ENCODE measurements at places on chromosomes 2 and 18. TPM values are rescaled to one million over a fixed set of nuclear protein-coding genes. Genes with fewer than 3 reads are reported as not detected.

The C2orf66 gene
- total RNA-seq: not detected

The EFHD1 gene
- 0.92 TPM for total RNA-seq

The RNF125 gene
- 177 TPM for total RNA-seq

The GKN2 gene
- not detected for total RNA-seq

The ANKAR gene
- total RNA-seq: 9.2 TPM

The PER2 gene
- total RNA-seq: 45.7 TPM

DNA sequence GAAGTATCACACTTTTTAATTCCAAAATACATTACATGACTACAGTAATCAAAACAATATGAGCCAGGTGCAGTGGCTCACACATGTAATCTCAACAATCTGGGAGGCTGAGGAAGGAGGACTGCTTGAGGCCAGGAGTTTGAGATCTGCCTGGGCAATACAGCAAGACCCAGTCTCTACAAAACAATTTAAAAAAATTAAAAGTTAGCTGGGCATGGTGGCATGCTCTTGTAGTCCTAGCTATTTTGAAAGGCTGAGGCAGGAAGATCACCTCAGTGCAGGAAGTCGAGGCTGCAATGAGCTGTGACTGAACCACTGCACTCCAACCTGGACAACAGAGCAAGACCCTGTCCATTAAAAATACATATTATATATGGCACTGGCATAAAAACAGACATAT is 109.8 kb downstream of the USP34 start:
- no peak for DNase-seq

GRCh38 chr2:239378918-239379640 is 21.7 kb downstream of the HDAC4 start:
- DNase-seq: no peak

- no peak for DNase-seq
These were observed 163.7 kb downstream of the PIEZO2 start for GRCh38 chr18:10985689-10986088.

GRCh38 chr2:37786854-37787253 is 115.4 kb upstream of the CDC42EP3 start:
- no peak for DNase-seq

GRCh38 chr18:28728891-28729290 is 552.0 kb upstream of the CDH2 start:
- DNase-seq: no peak

DNA sequence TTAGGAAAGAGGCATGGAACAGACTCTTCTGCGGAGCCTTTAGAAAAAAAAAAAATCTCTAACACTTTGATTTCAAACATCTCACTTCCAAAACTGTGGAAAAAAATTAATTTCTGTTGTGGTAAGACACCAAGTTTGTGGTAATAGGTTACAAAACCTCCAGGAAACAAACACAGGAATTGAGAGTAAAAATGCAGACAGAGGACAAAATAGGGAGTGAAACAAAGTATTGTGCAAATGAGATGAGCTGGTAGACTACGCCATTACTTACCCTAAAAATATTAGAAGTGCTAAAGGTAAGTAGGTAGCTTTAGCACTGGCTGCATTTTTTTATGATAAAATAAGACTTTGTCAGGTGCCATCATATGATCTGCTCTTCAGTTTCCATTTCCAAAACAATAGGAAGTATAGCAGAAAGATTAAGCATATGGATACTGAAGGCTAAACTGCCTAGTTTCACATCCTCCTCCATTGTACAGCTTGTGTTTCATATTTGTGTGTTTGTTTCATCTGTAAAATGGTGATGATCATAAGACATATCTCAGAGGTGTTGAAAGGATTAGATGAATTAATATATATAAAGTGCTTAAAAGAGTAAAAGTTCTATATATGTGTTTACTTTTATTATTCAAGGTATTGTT is 309.2 kb downstream of the NR4A2 start:
- DNase-seq: no peak

- no peak for DNase-seq
These were observed 44.1 kb downstream of the TNFRSF11A start for GRCh38 chr18:62369129-62369644.

GRCh38 chr2:67156796-67157195 is 240.3 kb upstream of the ETAA1 start:
- no peak for DNase-seq

- DNase-seq: no peak
These were observed 242.8 kb downstream of the KCNE4 start for GRCh38 chr2:223294756-223295155.

DNA sequence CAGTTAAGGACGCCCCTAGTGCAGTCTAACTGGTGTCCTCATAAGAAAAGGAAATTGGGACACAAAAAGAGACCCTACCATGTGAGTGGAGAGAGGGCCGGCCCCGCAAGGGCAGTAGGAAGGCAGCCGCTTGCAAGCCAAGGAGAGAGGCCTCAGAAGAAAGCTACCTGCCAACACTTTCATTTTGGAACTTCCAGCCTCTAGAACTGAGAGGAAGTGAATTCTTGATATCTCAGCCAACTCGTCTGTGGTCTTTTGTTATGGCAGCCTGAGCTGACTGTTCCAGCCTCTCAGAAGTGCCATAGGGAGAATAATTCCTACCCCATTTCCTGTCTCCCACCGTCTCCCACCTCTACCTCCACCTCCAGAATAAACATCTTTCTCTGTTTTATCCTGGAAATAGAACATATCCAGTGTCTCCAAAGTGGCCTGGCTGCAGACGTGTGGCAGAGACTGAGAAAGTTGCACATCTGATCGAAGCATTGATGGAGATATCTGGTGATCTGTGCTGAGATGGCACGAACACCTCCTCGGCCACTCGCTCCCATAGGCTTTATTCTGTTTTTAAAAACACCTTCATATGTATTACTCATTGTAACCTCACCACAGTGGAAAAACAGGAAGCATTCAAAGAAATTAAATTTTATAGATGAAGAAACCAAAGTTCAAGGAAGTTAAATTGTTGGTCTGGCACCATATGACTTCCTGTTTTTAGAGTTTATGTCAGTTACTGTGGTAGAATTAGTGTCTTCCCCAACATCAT is 39.5 kb upstream of the MARCO start:
- no peak for DNase-seq

DNA sequence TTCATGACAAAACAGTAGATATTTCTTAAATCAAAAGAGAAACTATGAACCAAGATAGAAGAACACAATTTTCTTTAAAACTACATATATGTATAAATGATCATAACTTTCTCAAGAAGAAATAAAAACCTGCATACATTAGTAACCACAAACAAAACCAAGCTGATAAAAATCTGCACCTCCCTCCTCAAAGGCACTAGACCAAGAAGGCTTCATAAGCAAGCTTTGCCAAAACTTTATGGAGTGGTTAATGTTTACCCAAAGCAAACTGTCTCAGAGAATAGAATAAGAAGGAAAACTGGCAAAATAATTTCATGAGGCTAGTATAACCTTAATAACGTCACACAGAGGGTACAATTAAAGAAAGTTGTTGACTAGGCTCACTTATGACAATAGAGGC is 138.3 kb downstream of the ZBTB7C start:
- DNase-seq: no peak

GRCh38 chr2:101223814-101224231 is 28.9 kb upstream of the CNOT11 start:
- DNase-seq: peak; percentile 78

- no peak for DNase-seq
These were observed 27.9 kb downstream of the MGAT4A start for GRCh38 chr2:98702858-98703620.

DNA sequence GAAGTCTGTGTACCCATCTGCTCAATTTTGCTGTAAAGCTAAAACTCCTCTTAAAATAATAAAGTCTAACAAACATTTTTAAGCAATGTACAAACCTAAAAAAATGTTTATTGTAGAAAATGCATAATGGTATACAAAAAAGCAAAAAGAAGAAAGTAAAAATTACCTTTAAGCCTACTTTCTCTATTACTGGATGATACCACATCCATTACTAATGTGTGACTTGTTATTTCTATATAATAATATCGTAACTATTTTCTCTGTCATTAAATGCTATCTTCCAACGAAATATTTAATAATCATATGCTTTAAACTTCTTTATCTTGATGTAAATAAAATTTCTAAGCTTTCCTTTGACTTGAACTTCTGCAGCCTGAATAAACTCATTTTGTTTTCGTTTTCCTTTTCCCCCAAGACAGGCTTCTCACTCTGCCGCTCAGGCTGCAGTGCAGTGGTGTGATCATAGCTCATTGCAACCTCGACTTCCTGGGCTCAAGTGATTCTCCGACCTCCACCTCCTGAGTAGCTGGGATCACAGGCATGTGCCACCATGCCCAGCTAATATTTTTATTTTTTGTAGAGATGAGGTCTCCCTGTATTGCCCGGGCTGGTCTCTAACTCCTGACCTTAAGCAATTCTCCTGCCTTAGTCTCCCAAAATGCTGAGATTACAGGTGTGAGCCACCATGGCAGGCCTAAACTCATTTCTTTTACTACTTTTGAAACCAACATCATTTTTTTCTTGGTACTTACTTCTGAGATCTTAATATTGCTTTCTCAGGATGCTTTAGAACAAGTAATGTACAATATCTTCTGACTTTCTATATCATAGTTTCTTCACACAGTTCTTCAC is 18.1 kb upstream of the DNAH7 start:
- no peak for DNase-seq

DNA sequence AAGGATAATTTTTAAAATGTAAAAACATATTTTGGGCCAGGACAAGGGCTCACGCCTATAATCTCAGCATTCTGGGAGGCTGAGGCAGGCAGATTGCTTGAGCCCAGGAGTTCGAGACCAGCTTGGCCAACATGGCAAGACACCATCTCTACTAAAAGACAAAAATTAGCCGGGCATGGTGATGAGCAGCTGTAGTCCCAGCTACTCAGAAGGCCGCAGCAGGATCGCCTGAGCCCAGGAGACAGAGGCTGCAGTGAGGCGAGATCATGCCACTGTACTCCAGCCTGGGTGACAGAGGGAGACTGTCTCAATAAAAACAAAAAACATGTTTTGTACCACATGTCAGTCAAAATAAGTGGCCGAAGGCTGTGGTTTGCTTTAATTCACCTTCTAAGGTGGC is 122.5 kb downstream of the HDAC4 start:
- DNase-seq: no peak

DNA sequence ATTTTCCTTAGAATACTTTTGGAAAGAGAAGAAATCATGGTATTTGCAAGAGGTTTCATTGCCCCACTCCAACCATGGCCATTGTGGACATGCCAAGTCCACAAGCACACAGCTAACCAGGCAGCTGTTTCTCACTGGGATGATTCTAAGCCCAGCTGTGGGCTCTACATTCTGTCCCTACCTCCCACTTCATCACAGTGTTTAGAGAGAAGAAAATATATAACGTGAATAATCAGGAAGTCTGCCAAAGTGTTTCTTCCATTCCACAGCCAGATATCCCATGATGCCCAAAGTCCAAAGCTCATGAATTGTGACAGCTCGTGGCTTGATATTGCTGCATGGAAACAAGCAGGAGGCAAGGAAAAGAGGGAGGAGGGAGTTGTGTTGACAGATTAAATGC is 433.7 kb upstream of the GYPC start:
- DNase-seq: no peak

GRCh38 chr18:25425024-25425423 is 73.1 kb upstream of the ZNF521 start:
- DNase-seq: no peak

GRCh38 chr2:237900891-237901831 is 41.7 kb downstream of the RAMP1 start:
- no peak for DNase-seq

DNA sequence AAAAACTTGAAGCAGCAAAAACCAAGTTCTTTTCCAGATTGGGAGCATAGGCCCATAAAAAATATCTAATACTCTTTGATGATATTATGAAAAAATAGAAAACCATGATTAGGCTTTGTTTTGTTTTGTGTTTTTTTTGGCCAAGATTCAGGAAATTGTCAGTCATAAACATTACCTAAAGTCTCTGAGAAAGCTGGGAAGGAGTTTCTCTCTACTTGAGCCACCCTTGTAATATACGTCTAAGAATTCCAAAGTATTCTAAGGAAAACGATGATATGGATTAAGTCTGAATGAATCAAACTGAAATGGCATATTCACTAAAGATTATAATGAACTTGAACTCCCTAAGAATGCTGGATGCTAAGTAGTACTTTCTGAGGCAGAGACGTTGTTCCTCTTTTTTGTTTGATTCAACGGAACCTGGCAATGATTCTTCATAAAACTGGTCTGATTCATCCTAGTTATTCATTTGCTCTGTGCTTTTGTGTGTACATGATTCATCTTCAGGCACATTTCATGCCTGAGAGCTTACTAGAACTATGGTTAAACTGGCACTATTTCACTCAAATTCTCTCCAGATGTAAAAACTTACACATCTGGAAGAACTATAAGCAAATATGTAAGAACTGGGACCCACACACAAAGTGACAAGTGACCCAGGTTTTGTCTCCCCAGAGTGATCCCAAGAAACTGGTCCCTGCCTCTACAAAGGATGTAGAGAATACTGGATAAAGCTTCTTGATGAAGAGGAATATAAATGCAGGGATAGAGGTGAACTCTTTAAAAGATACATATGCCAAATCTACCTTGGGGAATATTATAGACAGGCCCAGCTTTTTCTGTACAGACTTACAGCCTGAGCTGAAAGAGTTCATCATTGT is 159.7 kb downstream of the DOCK10 start:
- no peak for DNase-seq

- peak; percentile 13 for DNase-seq
These were observed 7.8 kb downstream of the MERTK start for GRCh38 chr2:111905990-111906735.

DNA sequence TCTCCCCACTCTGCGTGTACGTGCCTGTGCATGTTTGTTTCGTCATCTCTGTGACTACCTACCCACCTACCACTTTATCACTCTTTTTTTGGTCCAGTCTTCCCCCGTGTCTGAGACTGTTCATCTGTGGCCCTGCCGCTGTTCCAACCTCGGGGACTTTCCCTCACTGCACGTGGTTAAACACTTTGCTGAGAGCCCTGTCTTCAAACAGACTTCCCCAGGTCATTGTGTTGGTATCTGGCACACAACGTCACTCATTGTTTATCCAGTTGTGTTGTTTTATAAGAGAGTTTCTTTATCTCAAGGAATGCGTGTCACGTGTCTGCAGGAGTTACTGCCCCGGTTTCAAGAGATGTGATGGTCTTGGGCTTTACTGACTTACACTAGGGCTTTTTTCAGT is 262.0 kb upstream of the RASGRP3 start:
- DNase-seq: no peak

DNA sequence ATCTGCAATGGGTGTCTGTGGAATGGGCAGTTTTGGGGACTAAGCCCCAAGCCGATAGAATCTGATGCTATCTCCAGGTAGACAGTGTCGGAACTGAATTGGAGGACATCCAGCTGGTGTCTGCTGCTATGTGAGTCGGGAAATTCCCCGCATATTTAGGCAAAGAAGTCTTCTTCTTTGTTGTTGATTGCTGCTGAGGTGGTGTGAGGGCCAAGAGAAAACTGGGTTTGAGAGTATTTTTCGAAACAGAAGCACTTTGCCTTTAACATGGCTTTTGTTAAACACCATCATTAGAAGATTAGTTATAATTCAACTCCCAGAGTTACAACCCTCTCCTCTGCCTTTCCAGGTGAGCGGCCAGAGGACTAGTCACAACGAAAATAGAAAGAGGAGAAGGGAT is 49.4 kb upstream of the ACTR3 start:
- DNase-seq: no peak

GRCh38 chr2:26712486-26713465 is 20.3 kb downstream of the KCNK3 start:
- DNase-seq: no peak

GRCh38 chr18:13245481-13246000 is 27.0 kb downstream of the LDLRAD4 start:
- DNase-seq: peak; percentile 11

- no peak for DNase-seq
These were observed 546.9 kb upstream of the PKDCC start for GRCh38 chr2:41500895-41501294.
